CD4-positive, alpha-beta T cell (primary cell): ENCODE measurements at places on chromosomes 4 and X. TPM values are rescaled to one million over a fixed set of nuclear protein-coding genes. Genes with fewer than 3 reads are reported as not detected.

GRCh38 chr4:151107063-151107462 lies 7.6 kb downstream of the RPS3A start:
- DNase-seq: no peak

GRCh38 chr4:4420421-4420820 lies 33.5 kb downstream of the NSG1 start:
- DNase-seq: no peak

GRCh38 chr4:145440292-145441007 lies 41.2 kb upstream of the SMAD1 start:
- DNase-seq: no peak

- DNase-seq: no peak
Measured at GRCh38 chr4:178612733-178613132, 1170.5 kb upstream of the AGA start.

DNA sequence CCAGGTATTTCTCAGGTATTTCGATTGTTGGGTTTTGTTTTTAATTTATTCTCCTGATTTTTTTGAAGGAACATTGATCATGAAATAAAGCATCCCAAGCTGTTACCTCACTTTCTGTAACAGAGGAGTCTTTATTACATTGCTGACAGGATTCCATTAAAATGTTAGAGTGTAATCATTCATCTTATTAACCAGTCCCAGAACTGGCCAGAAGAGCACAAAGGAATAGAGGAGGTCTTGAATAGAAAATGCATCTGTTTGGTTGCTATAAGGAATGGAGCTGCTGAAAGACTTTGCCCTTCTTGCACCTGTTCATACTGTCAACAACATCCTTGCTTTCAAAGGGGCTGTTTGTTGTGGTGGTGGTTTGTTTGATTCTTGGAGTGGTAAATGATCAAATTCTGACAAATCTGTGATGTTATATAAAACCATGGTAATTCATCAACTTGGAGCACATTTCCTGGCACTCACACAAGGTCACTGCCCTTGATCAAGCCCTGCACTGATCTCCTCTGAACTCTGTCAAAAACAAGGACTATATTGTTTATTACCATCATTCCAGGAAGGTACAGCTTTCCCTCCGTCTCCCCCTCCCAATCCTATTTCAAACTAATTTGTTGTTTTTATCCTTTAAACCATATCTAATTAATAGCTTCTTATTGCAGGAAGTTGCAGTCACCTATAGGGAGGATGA lies 215.8 kb downstream of the PCDH19 start:
- no peak for DNase-seq

DNA sequence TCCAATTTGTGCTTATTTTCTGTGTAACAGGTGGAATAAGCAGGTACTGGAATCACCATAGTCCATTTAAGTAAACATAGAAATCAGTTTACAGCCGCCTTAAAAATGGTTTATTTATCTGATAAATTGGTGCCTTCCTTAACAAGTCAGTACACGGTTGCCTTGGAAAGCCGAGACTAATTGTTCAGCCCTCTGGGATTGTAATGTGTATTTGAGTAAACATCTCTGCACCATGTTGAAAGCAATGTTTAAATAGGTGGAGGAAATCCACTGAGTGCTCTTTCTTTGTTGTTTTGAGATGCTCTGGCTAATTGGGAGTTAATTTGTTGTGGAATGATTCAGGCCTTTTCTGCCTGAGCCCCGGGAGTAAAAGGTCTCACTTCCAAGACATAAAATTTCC lies 45.7 kb upstream of the ADRA2C start:
- DNase-seq: no peak

DNA sequence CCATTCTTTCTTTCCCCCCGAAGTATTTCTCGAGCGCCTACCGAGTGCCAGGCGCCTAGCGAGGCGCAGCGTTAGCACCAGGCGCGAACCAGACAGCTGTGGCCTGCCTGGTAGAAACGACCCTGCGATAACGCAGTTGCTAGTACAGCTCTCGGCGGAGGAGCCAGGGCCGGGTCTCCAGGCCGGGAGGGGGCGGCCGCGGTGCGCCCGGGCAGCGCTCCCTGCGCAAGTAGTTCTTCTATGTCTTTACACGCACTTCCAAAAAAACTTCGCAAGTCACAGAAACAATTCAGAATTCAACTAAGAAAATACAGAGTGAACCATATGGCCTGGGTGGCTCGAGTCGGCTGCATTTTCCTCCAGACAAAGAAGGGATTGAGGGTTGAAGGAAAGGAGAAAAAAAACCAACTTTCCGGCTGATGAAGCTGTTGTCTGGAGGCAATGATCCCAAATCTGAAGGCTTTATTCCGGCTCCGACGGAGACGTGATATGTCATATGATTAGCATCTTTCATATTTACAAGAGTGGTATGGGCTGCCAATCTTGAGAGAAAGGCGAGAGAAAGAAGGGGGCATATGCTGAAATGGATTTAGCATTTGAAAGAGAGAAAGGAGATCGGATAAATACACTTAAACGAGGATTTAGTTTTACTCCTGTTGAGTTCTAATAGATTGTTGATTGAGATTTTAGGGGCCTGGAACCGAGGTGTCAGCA lies 7.2 kb upstream of the NEUROG2 start:
- DNase-seq: peak; percentile 57

DNA sequence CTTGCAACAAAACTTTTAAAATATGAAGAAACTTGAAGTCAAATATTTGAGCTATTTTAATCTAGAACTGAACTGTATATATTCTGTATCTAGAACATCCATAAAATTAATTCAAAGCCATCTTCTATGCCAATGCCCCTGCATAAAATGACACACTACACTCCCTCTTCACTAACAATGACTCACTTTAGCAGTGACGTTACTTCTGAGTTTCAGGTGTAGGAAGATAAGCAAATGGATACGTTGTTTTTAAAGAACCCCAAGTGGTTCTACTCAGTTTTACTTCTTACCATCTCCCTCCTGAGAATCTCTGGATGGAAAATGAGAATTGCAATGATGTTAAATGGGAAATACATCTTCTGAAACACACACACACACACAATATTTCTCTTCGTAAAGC lies 45.2 kb downstream of the CXXC4 start:
- no peak for DNase-seq

GRCh38 chr4:185589067-185589836 lies 53.9 kb upstream of the PDLIM3 start:
- no peak for DNase-seq

- DNase-seq: no peak
Measured at GRCh38 chrX:30065226-30065625, 150.1 kb upstream of the MAGEB2 start.

DNA sequence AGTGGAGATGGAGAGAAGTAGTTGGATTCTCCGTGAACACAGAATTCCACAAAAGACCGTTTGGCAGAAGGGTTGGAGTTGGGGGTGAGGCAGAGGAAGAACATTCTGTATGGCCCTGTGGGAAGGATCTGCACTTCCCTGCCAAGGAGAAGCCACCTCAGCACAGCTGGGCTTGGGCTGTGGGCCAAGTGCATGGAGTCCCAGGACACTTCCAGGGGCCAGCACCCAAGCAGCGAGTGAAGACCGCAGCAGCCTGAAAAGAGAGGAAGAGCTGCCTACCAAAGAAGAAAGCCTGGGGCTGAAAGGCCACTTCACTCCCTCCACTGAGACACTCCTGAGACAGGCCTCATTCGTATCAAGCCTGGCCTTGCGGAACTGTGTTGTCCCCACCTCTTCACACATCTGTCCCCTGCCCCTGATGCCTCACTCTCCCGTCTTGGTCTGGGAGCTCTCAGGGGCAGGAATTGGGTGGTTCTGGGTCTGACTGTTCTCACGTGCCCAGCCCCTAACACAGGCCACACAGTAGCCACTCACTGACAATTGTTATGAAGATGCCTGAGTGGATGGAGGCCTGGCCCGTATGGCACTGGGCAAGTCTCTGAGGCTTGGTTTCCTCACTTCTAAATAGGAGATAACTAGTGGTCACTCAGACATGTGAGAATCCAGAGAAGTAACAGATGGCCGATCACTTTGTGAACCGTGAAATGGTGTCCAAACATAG lies 3.3 kb upstream of the AWAT2 start:
- DNase-seq: no peak

DNA sequence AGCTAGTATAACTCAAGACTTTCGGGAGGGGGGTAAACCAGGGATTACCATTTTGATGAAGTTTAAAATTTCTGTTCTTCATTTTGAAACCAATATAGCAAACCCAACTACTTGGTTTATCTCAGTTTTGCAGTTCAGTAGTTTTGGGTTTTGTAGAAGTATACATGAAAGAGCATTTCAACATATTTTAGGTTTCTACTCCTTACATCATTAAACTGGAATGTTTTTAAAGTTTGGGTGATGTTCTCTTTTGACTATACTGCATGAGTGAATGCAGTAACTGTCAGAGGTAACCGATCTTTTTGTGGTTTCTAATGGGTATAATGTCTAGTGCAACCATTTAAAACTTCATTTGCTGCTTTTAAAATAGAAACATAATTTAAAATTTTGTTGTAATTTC lies 248.3 kb upstream of the MAD2L1 start:
- no peak for DNase-seq

DNA sequence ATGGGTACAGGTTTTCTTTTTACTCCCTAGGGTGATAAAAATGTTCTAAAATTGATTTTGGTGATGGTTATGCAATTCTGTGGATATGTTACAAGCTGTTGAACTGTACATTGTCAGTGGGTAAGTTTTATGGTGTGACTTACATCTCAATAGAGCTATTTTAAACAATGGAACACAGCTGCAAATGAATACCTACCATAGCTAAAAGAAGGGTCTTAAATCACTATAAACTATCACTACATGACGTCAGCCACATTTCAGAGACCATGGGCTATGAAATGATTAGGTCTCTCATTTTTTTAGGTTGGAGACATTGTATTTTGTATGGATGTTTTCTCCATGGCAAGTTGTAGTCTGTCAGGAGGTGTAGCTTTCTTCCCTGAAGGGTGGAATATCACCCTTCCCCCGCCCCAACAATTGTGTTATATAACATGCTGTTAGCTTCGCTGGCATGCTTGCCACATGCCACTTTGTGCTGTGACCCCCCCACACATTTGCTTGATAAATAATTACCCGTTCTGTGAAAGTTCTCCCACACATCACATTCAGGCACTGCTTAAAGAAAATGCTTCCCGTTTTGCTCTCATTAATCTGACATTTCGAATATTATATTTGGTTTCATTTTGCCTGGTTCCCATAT lies 159.7 kb downstream of the ARHGAP10 start:
- DNase-seq: no peak

DNA sequence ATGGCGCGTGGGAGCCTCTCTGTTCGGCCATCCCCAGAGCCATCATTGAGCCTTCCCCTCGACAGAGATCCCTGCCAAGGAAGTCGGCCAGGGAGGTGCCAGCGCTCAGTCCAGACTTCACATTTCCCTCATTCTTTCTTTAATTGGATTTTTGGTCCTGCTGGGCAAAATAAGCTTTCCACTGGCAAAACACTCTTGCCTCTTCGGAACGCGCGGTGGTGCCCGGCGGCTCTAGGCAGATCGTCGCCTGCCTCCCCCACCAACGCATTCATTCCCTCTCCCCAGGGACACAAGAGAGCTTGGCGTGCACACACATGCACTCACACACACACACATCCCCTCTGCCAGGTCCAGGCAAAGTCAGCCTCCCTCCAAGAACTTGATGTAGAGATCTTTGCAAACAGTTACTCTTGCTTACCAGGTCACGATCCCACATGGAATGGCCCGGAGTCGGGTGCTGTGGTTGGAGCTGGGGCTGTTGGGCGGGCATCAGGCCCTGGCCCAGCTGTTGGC lies 257.1 kb downstream of the BCOR start:
- no peak for DNase-seq

- no peak for DNase-seq
Measured at GRCh38 chr4:165060938-165061337, 7.3 kb downstream of the TRIM75 start.

GRCh38 chr4:61320631-61321030 lies 120.5 kb downstream of the ADGRL3 start:
- no peak for DNase-seq

DNA sequence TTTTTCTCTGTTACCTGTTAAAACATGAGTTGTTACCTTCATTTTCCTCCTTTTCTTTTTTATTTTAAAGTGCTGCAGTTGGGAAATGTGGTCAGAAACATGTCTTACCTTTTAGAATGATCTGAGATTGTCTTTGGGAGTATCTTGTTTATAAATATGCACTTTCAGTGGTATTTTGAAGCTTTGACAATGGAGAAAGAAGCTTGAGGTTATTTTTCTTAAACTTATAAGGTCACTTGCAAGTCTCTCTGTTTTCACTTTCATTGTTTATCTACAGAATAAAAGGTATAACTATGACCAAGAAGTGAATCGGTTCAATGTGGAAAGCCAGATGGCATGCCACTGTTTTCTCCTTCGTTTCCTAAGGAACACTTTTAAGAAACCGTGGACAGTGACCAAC lies 167.5 kb upstream of the SLC7A11 start:
- no peak for DNase-seq

- no peak for DNase-seq
Measured at GRCh38 chr4:136329042-136329662, 1203.1 kb downstream of the PCDH18 start.

DNA sequence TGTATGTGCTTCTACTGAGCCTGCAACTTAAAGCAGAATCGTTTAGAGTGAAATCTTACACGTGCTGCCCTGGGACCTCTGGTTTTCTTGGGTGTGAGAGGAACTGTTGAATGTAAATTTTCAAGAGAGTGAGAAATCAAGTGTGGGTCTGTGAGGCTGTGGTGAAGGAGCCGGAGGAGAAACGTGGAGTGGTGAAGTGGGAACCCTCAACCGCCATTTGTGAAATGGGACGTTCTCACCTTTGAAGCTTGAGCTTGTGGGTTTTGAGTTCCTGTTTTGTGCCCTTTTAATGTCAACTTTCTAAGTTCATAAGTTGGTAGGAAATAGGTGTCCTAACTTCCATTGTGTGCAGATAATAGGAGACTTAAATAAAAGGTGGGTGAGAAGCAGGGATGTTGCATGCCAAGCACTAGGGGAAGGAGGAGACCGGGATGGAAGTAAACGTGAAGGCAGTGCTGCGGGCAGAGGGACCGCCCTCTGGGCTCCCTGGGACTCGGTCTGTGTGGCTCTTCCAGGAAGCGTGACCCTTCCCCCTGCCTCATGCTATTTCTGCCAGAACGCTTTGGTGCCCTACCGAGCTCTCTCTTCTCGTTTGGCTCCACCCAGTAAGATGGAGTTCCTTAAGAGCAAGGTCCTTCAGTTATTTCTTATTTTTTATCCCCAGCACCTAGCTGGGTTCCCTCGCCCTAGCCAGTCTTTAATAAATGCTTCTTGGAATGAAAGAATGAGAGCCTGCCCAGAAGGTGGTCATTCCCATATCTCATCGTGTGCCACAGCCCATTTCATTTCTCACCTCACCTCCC lies 56.0 kb downstream of the TMEM131L start:
- DNase-seq: peak; percentile 71

Gene SYP
- 0.69 TPM for total RNA-seq

Gene SLITRK2
- total RNA-seq: not detected

Gene RHOXF1
- not detected for total RNA-seq

Gene NXF2
- not detected for total RNA-seq

Gene TMPRSS11B
- not detected for total RNA-seq

Gene VSIG4
- 0.11 TPM for total RNA-seq

Gene CFI
- not detected for total RNA-seq

Gene PDGFRA
- not detected for total RNA-seq

Gene OGT
- total RNA-seq: 279 TPM

Gene AKAP14
- not detected for total RNA-seq

Gene MAOA
- not detected for total RNA-seq
